Activated T-cell treated with anti-CD3 and anti-CD28 coated beads, Interleukin-2, amount 50 U/mL, for 24 hours (primary cell): ENCODE measurements at places on chromosomes 16 and 17.

GRCh38 chr16:74500907-74501306 is 79.6 kb upstream of the CLEC18B start:
- no peak for DNase-seq

GRCh38 chr16:84988328-84989080 is 22.8 kb downstream of the ZDHHC7 start:
- DNase-seq: no peak

- DNase-seq: no peak
Measured at GRCh38 chr17:10001306-10001873, 96.3 kb upstream of the RCVRN start.

DNA sequence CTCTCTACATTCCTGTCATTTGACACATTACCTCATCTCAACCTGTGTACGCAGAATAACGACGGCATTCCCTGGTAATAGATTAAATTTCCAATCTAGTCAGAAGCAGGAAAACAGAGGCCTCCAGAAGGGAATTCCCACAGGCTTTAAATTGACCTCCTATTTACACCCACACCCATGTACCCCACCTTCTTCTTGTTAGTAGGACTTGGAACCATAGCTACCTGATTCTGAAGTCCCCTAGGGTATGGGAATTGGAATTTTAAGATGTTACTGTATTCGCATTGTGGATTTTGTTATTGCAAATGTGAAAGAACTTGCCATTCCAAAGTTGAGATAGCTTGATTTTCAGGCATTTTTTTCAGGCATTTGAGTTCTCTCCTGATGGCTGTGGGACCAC is 377.5 kb upstream of the DYNLRB2 start:
- no peak for DNase-seq

GRCh38 chr17:53420035-53420641 is 402.6 kb upstream of the KIF2B start:
- no peak for DNase-seq

DNA sequence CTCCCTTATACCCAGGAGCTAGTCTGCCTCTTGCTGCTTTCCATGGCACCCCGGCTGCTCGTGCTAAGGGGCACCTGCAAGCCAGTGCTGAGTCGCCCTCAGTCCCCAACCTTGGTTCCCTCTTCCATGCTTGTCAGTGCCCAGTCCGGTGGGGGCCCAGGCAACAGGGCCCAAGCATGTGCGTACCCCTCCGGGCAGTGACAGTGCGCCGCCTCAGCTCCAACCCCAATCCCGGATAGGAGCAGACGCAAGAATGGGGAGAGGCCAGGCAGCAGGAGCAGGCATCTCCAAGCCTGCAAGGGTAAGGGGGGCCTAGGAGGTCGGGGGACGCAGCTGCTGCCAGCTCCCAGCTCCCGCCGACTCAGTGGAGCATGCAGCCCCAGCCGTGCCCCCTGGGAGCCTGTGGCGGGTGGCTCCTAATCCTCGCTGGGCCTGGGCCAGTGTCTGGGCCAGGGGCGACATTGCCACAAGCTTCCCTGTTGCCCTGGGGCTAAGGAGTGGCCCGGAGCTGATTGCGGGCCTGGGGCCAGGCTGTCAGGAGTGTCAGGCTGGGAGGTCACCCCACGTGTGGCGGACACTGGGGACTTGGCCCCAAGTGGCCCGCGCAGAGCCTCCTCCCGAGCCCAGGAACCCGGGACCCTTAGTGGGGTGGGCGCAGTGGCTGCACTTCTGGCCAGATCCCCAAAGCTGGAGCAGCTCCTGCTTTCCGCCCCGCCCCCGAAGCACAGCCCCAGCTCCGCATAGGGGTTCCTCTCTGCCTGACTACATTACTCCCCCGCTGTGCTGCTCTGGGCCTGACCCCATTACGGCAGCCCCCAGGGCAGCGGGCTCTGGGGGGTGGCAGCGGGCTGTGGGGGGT is 9.8 kb downstream of the CPD start:
- no peak for DNase-seq

DNA sequence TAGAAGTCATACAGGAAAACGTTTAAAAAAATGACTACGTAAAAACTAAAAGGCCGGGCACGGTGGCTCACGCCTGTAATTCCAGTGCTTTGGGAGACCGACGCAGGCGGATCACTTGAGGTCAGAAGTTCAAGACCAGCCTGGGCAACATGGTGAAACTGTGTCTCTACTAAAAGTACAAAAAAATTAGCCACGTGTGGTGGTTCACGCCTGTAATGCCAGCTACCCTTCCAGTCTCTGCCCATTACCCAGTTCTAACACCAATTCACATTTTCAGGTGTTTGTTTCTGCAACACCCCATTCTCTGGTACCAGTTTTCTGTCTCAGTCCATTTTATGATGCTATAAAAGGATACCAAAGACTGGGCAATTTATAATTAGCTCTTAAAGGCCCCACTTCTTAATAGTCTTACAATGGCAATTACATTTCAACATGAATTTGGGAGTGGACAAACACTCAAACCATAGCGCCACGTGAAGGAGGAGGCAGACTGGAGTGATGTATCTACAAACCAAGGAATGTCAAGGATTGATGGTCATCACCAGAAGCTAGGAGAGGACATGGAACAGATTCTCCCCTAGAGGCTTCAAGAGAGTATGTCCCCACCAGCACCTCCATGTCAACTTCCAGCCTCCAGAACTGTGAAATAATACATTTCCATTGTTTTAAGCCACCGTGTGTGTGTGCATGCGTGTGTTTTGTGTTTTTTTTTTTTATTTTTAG is 791 bp upstream of the C17orf75 start:
- no peak for DNase-seq

DNA sequence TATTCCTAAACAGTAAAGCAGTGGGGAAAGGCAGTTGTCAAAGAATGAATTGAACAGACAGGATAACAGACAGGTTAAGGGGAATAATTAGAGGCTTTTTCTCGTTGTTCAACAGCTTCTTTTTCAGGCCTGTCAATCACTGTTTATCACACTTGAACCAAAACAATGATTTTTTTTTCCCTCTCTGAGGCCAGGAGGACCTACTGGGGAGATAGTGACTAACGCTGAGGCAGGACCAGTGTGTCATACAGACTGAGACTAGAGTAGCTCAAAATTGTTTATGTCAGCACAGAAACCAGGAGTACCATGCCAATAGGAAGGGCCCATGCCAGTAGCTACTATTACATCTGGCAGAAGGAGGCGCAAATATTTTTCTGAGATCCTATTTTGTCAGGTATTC is 41.3 kb upstream of the NLK start:
- DNase-seq: no peak

- DNase-seq: no peak
Measured at GRCh38 chr17:35539659-35540026, 2.2 kb upstream of the SLFN12L start.

DNA sequence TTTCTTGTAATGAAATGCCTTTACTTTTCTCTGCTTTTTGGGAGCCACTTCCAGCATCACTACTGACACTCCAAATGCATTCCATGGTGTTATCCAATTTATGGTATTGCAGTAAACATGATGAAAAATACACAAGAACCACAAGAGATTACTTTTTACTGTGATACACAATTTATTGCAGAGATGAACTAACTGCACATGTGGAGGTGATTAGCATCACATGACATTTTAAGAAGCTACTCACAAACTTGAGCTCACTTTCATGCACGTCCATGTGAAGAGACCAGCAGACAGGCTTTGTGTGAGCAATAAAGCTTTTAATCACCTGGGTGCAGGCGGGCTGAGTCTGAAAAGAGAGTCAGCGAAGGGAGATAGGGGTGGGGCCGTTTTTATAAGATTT is 780.5 kb upstream of the GOT2 start:
- DNase-seq: no peak

DNA sequence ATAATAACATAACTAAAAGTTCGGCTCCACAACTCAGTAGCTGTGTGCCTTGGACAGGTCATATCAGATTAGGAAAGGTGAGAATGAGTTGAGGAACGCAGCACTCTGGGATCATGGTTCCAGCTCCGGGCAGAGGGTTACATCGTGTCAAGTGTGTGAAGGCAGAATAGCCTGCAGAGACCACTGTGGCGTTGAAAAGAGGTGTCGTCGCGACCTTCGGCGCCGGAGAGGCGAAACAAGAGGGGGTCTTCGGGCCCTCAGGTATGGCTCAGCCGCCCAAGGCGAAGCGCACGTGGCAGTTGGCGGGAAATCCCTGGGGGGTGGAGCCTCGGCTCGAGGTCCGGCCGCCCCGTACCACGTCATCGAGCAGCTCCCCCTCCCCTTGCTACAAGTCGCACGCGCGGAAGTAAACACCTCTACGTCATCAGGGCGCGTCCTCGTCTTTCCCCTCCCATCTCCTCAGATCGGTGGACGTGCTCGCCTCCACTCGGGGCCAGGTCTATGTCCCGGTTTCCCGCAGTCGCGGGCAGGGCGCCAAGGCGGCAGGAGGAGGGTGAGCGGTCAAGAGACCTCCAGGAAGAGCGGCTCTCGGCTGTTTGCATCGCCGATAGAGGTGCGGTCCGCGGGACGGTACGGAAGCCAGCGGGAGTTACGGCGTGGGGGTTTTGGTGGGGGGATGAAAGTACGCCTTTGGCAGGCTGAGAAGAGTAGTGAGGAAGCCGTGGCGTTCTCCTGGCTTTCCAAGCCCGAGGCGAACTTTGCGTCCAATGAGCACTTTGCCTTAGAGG is at the start of gene DHX40:
Gene DHX40, plus strand, starts transcription at position 440 of the 788 bp plus-strand sequence. Its CDS starts 62 bp downstream, at position 502.
- peak; percentile 96 for DNase-seq

DNA sequence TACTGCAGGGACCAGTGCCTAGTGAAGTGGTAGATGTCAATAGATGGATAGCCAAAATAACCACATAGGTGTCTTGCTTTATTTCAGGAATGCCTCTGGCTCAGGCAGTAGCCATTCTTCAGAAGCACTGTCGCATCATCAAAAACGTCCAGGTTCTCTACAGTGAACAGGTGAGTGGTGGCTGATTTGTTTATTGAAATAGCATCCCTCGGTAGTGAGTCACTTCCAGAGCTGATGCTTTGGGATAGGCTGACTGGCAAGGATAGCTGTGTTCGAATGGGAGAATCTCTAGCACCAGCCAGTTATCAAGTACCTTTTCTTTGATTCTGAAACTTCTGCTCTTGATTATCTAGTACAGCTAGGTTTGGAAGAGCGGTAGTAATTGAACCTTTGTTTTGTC is 10.3 kb downstream of the PHAF1 start:
- DNase-seq: no peak

DNA sequence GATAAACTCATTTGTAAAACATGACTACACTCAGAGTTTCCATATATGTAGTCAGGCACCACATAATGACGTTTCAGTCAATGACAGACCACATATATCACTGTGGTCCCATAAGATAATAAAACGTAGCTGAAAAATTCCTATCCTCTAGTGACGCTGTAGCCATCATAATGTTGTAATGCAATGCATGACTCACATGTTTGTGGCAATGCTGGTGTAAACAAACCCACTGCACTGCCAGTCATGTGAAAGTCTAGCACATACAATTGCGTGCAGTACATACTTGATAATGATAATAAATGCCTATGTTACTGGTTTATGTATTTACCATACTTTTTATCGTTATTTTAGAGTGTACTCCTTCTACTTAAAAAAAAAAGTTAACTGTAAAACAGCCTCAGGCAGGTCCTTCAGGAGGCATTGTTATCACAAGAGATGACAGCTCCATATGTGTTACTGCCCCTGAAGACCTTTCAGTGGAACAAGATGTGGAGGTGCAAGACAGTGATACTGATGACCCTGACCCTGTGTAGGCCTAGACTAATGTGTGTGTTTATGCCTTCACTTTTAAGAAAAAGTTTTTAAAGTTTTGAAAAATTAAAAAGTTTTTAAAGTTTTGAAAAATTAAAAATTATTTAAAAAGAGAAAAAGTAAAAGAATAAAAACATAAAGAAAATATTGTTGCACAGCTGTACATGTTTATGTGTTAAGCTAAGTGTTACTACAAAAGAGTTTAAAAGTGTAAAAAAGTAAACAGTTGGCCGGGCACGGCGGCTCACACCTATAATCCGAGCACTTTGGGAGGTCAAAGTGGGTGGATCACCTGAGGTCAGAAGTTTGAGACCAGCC is 9.0 kb downstream of the STAT5B start:
- no peak for DNase-seq
